Stimulated activated CD4-positive, alpha-beta T cell treated with anti-CD3 and anti-CD28 coated beads, Interleukin-1b, Interleukin-23, amount 100 ng/mL, for 1 hour (primary cell): ENCODE measurements at places on chromosomes 6 and 20.

- no peak for DNase-seq
Measured at GRCh38 chr6:52642368-52642767, 28.5 kb upstream of the TMEM14A start.

DNA sequence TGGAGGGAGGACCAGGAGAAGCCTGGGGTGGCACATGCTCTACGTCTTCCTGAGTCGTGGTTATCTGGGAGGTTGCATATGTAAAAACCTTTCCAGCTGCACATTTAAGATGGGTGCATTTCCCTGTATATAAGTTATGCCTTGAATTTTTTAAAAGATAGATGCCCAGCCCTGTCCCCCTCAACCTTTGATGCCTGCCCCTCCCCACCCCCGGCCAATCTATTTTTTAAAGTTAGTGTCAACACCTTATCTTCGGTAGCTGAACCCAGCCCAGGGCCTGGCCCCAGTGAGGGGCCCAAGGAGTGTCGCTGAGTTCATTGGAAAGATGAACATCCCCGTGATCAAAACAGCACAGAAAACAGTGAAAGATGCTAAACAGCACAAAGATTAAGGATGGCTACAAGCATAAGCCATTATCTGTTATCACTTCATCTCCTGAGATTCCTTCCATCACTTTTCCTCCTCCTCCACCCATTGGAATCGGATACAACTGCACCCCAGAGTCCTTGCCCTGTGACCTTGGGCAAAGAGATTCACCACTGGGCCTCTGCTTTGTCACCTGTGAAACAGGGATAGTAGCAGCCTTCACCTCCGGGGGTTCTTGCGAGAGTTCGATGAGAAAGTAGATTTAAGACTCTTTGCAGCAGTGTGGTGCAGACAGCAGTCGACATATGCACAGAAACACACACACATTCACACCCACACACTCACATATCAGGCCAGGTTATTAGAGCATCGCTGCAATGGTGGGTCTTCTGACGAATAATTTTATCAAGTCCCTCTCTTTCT, 47.5 kb downstream of the SIRPA start:
- DNase-seq, result no peak

DNA sequence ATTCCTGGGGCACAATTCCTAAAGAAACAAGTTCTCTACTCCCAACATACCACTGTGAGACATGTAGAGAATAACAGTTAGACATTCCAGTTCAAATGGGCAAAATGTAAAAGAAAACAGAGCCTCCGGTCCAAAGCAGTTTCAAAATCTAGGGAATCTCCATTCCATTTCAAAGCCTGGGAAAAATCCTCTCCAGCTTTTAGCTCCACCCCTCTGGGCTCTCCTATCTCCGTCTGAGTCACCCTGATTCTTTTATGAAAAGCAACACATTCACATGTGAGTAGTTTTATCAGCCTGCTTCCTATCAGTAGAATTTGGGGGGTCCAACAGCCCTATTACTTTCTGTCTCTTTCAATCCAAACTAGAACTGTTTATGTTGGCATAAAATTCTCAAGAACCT, 3.7 kb downstream of the CSNK2A1 start:
- no peak for DNase-seq

GRCh38 chr6:83536034-83536646, 23.8 kb downstream of the PRSS35 start:
- DNase-seq, result peak; percentile 21

DNA sequence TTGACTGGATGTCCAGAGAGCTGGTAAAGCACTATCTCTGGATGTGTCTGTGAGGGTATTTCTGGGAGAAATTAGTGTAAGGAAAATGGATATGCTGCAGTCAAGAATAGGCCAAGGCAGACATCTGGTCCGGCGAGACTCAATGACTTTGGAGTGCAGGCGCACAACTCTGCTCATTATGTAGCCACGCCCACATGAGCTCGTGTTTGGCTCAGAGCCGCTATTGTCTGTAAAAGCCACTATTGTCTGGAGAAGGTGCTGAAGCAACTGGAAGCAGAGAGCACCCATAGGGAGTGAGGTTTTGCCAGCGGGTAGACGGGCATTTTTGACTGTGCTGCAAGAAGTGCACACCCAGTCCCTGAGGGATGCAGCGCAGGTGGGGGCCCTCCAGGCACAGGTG, 305.0 kb upstream of the POU3F2 start:
- DNase-seq, result no peak

DNA sequence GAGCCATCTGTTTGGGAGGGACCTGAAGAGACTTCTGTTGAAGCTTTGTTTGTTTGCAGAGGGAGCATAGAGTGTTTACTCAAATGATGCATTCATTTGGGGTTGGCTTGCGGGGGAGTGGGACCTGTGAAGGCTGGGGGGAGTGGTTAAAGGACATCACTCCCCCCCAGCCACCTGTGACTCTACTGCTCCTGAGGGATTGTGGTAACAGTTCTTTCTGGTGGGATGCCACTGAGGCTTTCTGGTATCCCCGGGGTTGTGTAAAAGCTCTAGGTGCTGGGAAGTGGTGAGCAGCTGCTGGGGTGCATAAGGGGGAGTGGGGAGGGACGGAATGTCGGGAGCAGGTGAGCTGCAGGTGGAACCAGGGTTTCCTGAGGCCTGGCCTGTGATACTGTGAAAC, 239.2 kb upstream of the QKI start:
- no peak for DNase-seq

GRCh38 chr20:7772371-7772770, 167.9 kb downstream of the HAO1 start:
- DNase-seq, result no peak

DNA sequence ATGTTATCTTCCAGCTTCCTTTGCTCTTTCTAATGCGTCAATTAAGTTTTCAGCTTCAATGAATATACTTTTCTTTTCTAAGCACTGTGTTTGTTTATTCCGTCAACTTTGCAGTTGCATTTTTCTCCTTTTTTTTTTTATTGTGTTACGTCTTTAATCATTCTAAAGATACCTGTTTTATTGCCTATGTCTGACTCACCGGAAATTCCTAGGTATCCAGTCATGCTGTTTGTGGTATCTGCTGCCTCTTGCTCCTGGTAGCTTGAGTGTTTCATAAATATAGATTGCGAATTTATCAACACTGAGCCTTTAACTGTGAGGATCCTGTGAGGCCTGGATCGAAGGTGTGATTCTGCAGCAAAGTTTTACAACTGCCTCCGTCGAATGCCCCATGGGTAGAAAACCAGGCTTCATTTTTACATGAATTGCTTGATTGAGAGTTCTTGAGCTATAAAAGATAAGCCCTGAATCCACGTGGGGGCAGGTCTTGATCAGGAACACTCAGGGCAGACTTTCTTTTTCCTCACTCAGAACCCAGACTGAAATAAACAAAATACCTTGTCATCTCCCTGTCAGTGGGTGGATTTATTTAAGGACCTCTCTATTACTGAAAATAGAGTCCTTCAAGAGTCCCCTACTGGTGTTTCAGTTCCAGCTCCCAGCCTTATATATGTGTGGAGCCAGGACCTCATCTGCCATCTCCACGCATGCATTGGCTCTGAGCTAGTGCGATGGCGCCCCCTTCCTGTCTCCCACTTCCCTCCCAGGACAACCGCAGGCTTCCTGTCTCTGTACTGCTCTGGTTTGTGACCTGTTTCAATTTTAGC, 60.1 kb upstream of the LRRC1 start:
- no peak for DNase-seq

DNA sequence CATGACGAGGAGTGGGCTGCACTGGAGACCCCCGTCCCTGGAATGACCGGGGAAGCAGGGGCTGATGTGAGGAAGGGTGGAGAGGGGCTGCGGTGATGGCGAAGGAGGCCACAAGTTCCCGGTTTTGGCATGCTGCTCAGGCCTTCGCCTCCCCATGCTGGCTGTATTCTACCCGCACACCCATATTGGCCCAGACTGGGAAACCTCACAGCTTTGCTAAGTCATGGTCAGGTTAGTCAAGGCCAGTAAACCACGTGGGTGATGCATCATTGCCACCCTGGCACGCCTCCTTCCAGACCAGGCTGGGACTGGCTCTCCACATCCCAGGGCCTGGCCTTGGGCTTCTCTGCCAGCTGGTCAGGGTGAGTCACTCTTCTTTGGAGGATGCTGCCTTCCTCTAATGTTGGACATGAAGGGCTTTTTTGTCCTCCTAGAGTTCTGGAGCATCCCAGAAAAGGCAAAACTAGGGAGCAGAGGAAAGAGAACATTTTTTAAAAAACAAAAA, 53.8 kb downstream of the PCNA start:
- no peak for DNase-seq
